ENCODE measurements at places on chromosomes 11 and 22.

DNA sequence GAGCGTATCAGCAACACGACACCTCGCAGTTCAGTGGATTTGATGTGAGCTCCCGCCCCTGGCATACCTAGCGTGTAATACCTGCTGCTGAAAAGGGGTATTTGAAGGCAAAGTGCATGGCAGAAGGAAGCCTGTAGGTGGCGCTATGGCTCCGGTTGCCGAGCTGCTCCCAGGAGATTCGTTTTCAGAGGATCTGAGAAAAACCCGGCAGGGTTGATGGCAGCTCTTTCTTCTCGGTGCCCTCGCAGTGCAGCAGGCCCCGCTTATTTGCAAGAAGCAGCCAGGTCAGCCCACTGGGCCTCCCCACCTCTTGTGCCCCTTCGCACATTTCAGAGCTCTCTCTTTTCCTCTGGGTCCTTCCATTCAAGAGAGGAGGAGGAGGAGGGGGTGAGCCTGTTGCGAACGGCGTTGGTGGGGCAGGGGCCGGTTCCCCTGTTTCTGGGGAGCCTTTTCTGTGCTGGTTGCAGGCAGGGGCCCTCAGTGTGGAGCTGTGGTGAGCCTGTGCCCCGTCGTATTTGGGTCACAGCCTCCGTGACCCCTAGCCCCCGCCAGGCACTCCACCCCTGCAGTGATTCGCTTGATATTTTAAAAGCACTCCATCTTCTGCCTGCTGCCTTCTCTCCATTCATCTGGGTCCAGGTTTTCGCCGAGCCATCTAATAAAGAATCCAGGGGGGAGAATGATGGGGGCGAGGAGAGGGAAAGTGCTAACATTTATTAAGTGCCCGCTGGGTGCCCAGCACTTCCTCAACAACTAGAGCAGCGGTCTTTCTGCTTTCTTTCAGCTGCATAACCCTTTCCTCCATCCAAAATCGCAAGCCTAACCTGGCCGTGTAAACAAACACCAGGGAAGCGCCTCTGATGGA is 85.3 kb upstream of the SYT13 start:
- peak; percentile 74 for DNase-seq

GRCh38 chr22:45506816-45507360 is 4.2 kb downstream of the FBLN1 start:
- no peak for DNase-seq

DNA sequence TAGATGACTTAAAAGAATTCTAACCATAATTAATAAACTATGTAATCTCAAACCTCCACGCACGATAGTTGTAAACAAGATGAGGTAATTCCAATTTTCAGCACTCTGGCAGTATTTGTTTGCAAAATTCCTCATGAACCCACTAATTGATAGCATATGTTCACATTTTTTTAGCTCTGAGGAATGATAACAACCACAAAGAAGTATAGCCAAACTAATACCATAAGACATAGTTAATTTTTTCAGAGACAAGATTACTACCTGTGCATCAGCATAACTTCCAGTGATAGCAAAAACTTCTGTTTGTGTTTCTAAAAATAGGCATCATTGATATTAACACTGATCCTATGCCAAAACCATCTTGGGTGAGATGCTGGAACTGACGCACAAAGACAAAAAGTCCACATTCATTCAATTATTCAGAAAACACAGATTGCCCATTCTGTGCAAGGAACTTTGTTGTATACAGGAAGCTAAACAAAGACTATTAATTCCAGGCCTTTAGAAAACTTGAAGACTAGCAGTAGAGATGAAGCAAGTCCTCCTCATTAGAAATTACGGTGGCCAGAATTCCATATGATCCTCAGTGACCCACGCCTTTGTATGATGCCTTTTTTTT is 57.7 kb downstream of the PDGFD start:
- no peak for DNase-seq

GRCh38 chr11:116335891-116336290 is 436.9 kb downstream of the BUD13 start:
- DNase-seq: no peak

DNA sequence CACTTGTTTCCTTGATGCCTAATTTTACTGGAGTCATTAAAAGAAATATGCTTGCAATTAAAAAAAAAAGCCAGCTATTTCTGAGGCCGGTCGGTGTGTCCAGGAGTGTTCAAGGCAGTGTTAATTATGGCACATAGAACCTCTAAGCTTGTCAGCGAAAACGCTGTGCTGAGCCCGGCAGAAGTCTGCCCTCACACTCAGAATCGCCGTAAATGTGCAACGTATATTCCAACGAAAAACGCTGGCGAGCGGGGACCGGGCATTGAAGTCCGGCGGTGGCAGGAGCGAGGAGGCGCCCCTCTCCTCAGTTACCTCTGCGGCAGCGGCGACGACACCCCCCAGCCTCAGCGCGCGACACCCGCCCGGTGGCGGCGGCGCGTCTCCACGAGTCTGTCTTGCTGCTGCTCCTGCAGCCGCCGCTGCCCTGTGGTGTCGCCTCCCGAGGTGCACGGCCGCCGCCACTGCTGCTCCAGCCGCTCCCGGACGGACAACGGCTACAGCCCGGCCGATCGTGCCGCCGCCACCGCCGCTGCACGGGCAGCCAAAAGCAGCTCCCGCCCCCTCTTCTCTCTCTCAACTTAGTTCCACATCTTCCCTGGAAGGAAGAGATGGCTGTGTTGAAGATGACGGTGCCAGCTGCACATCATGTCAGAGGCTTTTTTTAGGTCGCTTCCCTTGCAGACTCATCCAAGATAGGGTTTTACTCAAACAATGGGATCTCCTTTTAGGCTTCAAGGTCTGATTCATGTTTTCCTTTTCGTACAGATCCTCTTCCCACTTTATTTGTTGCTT is 56.0 kb downstream of the JAM3 start:
- DNase-seq: no peak

GRCh38 chr11:57568330-57568766 is 876 bp upstream of the UBE2L6 start:
- DNase-seq: peak; percentile 74

- peak; percentile 73 for DNase-seq
Observed at GRCh38 chr11:32312865-32313403, 122.4 kb downstream of the WT1 start.

DNA sequence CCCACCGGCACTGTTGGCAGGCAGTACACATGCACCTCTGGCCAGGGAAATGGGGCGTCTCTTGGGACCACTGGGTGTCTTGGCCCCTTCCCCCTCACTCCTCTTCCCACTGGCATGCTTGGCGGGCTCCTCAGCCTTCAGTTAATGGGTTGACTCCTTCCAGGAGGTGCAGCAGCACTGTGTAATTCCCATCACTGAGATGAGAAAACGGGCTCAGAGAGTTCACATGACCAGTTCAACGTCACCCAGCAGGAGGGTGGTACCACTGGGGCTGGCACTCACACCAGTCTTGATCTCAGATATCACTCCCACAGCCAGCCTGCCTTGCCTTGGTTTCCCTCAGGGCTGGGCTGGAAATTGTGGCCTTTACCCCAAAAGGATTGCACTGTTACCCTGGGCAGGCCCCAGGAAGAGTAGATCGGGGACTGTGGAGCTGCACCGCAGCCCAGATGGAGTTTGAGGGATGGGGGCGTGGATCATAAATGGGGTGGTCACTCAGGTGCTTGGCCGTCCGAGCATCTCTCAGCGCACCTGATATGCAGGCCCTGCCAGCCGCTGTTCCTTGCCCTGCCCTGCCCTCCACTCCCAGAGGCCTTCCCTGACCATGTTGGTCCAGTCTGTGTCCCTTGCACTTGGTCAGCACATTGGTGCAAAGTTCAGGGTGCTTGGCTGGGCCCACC is 16.9 kb downstream of the CAPN5 start:
- no peak for DNase-seq

DNA sequence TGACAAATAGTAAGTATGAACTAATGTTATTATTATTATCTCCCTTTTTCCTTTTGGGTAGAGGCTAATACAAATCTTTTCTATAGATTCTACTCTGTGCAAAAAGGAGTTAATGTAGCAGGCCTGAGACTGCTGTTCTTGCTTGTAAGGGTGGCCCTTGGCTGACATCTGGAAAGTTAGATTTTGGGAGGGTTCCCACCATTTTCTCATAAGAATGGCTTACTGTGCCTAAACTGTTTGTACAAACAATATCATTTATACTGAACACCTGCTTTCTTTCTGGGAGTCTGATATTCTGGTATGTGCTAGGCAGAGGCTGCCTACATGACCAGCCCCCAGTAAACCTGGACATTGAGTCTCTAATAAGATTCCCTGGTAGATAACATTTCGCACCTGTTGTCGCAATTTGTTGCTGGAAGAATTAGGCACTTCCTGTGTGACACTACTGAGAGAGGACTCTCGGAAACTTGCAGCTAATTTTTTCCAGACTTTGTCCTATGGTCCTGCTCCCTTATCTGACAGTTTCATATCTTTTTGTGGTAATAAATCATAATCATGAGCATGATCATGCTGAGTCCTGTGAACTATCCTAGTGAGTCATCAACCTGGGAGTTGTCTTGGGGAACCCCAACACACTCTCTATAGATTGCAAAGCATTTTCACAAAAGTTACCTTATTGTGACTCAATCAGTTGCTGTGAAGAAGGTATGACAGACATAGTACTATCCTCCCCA is 257.7 kb upstream of the CCDC90B start:
- DNase-seq: no peak

DNA sequence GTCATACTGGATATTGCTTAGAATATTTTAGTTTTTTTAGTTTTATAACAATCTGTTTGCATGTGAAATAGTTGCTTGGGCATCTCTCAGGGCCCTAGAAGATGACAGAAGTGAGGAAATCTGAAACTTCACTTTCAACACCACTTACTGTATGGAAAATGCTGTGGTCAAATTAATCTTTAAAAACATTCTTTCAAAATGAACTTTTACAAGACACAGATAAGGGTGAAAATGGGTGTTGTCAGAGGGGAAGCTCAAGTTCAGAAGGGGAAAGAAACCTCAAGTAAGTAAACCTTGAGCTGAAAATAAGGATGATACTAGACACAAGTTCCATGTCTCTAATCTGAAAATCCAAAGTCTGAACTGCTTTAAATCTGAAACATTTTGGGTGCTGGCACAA is 1840.1 kb upstream of the RAG2 start:
- no peak for DNase-seq

GRCh38 chr11:64850979-64851567 is 6.6 kb upstream of the CDC42BPG start:
- no peak for DNase-seq

DNA sequence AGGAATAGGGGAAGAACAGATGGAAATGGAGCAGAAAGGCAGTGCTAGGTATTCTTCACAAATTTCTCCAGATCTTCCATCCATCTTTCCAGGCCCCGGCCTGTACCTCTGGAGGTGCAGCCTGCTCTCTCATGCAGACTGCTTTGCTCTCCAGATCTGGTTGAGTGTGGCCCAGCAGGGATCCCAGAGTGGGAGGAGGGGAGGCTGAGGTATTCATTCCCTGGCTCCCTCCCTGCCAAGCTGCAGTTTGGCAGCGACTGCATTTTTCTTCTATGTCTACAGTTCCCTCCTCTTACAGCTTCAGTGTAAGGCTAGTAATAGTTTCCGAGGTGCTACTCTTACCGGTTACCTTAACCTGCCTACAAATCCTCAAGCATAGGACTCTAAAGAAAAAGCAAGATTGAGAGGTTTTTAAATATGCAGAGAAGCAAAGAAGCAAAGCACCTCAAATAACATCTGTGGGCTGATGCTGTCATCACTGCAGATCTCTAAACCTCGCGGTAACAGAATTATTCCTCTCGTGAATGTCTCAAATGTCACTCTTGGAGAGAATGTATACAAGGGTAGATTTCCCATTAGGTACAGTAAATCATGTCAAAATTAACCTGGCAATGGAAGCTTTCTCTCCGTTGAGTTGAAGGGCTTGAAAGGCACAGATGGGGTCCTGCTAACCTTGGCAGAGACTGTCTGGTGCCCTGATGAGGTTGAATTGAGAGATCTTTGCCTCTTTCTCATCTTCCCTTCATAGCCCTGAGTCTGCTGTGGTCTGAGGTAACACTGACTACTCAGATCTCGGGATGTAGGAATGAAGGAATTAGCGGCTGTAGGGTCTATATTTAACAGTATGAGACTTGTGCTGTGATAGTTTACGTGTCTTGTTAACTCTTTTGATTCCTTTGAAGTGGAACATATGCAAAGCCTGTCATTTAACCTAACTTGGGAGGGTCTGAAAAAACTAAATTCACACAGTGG is 297.9 kb upstream of the C11orf87 start:
- no peak for DNase-seq

- no peak for DNase-seq
Observed at GRCh38 chr11:132126973-132127899, 756.8 kb downstream of the NTM start.

DNA sequence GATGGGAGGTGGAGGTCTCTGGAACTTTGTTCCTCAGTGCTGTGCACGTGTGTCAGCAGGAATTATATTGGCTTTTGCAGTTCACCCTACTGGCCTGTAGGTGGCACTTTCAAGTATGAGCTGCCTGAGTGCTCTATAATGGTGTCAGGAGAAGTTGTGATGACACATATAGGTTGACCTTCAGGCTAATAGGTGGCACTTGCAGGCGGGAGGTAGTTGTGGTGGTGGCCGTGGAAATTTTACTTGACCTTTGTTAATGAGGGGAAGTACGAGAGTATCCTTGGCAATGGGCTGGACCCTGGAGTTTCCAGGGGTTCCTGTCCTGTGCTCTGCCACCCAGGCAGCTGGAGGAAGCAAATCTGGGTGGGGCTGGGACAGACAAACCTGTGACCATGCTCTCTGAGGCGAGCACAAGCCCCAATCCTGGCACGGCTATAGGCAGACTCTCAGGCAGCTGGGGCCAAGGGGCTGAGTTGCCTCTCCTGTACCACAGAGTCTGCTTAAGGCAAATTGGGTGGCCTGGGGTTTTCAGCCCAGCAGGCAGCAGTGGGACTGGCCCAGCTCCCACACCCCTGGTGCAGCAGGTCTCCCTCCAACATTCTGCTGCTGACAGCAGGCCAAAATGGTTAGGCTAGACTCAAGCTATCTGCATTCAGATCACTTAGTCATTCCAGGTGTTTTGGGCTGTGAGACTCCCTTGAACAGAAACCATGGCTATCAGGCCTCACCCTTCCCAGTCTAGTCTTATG is 147.5 kb upstream of the CTSC start:
- peak; percentile 63 for DNase-seq

DNA sequence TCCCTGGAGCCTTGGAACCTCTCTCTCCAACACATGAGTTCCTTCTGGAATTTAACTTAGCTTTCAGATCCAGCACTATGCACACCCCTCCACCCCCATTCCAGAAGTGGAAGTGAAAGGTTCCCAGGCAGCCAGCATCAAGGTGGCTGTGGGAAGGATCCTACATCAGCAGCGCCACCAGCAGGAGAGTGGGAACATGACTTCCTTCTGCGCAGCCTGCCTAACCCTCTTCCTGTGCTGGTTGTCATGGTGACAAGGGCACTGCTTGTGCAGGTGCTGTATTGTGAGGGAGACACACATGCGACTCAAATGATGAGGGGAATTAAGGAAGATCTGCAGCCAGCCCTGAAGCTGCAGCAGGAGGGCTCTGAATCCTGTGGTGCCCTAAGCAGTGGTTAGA is 904.5 kb upstream of the API5 start:
- DNase-seq: peak; percentile 71

GRCh38 chr11:63165706-63166310 is 21.8 kb upstream of the SLC22A24 start:
- DNase-seq: no peak

- no peak for DNase-seq
Observed at GRCh38 chr11:99865951-99866350, 821.1 kb upstream of the ARHGAP42 start.

- DNase-seq: no peak
Observed at GRCh38 chr11:116610190-116610589, 162.6 kb downstream of the BUD13 start.
